Fibroblast of skin of right biceps (primary cell): ENCODE measurements at places on chromosomes 13 and 19.

GRCh38 chr19:35692010-35692409 lies 12.3 kb upstream of the ZBTB32 start:
- no peak for DNase-seq

DNA sequence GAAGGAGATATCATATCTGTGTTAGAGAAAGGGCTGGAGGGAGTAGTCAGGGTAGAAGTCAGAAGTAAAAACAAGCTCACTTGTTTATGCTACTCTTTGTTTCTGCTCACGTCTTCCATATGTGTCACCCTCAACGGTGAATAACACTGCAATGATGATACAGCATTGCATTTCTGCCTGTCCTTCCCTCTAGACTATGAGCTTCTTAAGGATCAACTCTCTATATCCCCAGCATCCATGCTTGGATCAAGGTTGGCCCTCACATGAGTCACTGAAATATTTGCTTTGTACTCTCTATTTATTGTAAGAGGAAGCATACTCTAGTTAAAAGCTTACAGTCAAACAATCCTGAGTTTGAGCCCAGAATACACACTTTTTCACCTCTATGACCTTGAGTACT lies 406.0 kb downstream of the RFC3 start:
- no peak for DNase-seq

GRCh38 chr19:29675120-29675649 lies 9.9 kb downstream of the PLEKHF1 start:
- no peak for DNase-seq

DNA sequence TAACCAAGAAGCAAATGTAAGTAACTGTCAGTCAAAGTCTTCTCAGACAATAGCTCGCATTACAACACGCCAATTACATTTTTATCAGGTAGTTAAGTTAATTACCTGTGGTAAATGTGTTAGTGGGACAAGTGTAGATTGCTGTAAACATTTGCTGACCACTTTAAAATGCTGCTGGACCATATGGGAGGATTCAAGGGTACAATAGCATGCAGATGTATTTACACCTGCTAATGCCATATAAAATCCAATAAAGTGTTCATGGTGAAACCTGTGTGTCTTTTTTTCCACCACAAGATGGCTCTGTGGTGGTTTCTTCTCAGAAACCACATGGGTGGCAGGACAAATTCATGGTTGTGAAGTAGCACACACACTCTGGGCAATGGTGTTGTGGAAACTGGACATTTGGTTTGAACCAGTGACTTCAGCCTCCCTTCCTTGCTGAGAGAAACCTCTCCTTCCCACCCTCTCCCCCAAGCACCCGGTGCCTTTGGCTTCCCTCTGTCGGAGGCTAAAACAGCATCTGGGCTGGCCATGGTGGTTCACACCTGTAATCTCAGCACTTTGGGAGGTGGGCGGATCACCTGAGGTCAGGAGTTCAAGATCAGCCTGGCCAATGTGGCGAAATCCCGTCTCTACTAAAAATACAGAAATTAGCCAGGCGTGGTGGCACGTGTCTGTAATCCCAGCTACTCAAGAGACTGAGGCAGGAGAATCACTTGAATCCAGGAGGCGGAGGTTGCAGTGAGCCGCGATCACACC lies 18.1 kb upstream of the GTF3A start:
- peak; percentile 22 for DNase-seq

DNA sequence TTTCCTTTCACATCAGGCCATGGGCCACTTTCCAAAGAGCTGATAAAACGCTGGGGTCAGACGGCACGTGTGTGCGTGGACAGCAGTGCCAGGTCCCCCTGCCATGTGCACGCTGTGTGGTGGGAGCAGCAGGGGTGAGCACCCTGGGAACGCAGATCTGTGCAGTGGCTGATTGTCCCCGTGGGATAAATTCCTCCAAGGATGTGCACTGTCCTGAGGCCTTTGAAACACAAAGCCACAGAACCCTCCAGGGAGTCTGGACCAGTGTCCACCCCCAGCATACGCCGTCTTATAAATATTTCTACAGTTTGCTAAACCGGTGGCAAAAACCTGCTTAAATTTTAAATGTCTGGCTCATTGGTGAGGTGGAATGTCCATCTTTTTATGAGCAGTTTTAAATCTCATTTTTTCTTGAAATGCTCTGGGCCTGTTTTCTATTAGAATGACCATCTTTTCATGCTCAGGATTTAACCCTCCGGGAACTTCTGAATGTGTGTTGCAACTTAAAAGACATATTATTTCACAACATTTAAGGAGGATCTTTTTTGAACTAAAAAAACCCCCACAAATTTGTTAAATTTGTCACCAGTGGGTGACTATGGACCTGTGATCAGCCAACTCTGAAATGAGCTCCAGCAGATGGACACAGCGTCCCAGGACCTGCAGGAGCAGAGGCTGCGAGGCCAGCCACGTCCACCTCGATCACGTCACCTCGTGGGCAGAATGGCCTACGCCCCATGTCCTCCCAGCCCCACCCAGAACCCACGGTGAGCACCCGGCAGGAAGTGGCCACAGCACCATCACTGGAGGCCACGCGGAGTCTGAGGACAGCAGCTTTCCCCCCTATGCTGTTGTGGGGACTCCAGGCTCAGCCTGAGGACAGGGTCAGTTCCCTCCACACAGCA lies 68.6 kb downstream of the RASA3 start:
- peak; percentile 52 for DNase-seq

- no peak for DNase-seq
Observed at GRCh38 chr13:99859178-99860177, 112.1 kb downstream of the ZIC5 start.

DNA sequence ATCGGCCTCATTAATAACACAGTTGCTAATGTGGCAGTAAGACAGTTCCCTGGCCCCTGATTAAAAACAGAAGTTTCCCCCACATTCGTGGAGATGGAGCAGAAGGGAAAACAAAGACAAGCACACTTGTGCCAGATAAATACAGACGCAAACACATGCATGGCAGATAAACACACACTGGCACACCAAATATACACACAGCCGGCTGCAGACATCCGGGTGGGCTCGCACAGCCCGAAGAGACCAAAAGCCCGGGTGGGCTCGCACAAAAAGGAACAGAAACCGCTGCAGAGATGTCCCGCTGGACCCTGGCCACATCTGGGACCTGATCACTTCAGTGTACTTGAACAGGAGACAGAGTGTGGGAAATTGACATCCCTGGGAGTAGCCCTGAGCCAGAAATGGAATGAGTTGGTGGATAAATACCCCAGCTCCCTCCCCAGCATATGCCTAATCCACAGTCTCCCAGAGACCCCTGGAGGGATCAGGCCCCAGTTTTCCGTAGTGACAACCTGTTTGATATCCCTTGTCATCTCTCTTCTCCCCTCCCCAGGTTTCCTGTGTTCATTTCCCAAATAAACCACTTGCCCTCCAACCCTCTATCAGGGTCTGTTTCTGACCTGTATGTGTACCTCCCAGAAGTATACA lies 36.0 kb upstream of the ADGRE5 start:
- DNase-seq: no peak

GRCh38 chr13:77430377-77430951 lies 103.6 kb upstream of the MYCBP2 start:
- DNase-seq: no peak

- DNase-seq: no peak
Observed at GRCh38 chr19:2252055-2252796, 3.1 kb downstream of the AMH start.

GRCh38 chr19:10861103-10861651 lies 10.2 kb upstream of the CARM1 start:
- peak; percentile 24 for DNase-seq

- peak; percentile 88 for DNase-seq
Observed at GRCh38 chr19:35140962-35141836, 1.9 kb upstream of the FXYD7 start.

DNA sequence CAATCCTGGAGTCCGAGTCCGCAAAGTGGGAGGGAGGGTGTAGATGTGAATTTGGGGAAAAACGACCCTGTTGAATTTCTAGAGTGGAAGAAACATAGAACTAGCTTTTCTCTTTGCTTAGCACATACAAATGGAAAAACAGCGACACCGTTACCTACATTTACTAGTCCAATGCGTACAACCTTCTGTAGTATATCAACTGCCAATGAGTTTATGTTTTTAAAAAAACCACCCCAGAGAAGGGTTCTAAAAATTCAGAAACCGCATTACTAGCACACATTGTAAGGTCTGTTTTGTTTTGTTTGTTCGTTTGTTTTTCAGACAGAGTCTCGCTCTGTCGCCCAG lies 332 bp upstream of the SUPT20H start:
- no peak for DNase-seq

DNA sequence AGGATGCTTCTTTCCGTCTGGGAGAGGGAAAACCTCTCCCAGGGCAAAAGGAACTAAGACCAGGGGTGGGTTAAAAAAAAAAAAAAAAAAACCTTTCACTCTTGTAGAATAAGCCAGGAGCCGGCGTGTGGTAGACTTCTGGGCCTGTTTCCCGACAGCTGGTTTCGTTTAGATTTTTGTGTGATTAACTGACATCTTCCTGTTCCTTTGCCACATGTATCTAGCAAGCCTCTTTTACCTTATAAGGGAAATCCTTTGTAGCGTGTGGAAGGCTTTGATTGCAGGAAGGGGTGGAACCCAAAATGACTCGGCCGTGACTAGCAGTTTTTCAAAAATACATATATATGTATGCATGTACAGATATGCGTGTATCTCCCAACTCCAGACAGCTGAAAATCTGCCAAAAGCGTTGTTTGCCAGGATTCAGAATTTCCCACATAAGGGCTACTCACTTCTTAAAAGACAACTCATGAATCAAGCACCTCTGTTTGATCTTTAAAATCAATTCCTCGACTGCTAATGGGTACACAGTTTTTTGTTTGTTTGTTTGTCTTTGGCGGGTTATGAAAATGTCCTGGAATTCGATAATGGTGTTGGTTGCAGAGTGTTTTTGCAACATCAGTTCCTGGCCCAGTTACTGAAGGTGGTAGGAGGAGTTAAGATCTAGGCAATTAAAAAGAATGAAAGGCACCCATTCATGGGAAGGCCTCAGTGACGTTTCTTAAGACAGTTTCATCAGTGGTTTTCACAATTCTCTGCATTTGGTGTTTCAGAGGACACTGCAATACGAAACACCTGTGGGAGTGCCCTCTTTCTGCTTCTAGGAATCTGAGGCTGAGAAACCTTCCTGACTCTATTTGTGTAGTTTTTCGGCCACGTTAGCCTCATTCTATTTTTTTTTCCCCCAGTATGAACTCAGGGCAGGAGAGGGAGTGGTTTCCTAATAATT lies 2.7 kb downstream of the TPM4 start:
- peak; percentile 99 for DNase-seq

DNA sequence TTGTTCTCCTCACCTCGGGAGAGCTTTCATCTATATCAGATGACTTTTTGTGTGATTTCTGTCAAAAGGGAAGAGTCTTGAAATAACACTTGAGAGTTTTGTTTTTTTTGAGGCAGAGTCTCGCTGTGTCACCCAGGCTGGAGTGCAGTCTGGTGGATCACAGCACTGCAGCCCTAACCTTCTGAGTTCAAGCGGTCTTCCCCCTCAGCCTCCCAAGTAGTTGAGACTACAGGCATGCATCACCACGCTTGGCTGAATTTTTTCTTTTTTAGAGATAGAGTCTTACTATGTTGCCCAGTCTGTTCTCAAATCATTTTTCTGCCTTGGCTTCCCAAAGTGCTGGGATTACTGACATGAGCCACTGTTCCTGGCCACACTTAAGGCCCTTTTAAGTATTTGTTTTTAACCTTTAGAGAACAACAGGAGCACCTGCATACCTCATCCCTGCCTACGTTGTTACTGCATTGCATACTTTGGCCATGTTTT lies 11.4 kb downstream of the NDFIP2 start:
- peak; percentile 21 for DNase-seq

DNA sequence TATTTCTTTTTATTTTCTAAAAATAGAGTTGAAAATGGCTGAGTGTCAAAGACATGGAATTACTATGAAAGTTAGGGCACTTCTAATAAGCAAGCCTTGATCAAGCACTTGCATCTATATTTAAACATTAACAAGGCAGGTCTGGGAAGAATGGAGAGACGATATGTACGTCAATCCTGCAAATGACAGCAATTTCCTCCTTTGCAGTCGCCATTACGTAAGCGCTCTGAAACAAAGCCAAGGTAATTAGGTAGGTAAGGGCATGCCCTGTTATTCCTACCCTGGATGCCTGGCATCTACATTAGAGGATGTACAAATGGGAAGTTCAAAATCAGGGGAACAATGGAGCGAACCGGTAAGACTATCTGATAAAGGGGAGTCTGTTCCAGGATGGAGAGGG lies 664.0 kb upstream of the ARGLU1 start:
- no peak for DNase-seq

GRCh38 chr19:48914181-48914580 lies 14.1 kb downstream of the NUCB1 start:
- DNase-seq: no peak

DNA sequence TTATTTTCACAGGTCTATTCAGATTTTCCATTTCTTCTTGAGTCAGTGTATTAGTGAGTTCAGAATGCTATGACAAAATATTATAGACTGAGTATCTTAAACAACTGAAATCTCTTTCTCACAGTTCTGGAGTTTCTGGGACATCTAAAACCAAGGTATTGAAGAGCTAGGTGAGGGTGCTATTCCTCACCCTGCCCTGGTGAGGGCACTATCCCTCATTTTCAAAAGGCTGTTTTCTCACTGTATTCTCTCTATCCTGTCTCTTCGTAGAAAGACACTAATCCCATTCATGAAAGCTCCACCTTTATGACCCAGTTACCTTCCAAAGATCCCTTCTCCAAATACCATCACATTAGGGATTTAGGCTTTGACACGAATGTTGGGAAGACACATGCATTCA lies 1617.1 kb downstream of the PCDH9 start:
- DNase-seq: no peak

DNA sequence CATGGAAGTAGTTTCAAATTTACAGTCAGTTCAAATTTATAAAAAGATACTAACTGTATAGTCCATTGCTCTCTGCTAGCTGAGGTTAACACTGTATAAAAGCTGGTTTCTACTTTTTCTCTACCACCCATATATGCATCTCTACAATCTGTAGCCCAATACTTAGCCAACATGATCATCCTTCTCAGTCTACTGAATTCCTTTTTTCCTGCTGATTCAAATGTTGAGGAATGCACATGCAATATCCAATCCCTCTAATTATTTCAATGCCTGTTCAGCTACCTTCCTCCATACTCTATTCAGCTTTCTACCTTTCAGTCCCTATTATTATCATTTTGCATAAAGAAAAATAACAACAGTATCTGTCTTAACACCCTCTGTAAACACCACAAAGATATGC lies 15.6 kb downstream of the KPNA3 start:
- DNase-seq: peak; percentile 50

- DNase-seq: no peak
Observed at GRCh38 chr13:78465250-78465649, 138.1 kb downstream of the POU4F1 start.

GRCh38 chr19:33445442-33446329 lies 72.2 kb downstream of the CEBPG start:
- peak; percentile 27 for DNase-seq

- DNase-seq: no peak
Observed at GRCh38 chr13:26015271-26016125, 36.3 kb downstream of the SHISA2 start.

DNA sequence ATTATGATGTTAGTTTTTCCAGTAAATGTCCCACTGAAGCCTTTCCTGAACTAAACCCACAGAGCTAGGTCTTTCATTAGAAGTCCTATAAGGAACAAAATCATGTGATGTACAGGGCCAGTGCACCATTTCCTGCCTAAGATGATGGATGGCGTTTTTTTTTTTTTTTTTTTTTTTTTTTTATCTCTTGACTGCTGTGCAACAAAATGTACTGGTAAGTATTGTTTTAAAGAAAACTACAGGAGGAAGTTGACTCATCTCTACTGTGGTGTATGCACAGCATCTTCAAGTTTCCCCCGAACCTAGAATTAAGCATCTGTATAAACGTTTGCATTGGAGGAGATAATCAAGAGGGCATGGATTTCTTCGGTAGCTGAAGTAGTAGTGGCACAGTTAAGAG lies 197.5 kb downstream of the NBEA start:
- peak; percentile 48 for DNase-seq
